ENCODE measurements at places on chromosomes 1 and 21. TPM values are rescaled to one million over a fixed set of nuclear protein-coding genes. Genes with fewer than 3 reads are reported as not detected.
A peak's percentile ranks its signal among the peaks of the same experiment; 100 is the strongest.

DNA sequence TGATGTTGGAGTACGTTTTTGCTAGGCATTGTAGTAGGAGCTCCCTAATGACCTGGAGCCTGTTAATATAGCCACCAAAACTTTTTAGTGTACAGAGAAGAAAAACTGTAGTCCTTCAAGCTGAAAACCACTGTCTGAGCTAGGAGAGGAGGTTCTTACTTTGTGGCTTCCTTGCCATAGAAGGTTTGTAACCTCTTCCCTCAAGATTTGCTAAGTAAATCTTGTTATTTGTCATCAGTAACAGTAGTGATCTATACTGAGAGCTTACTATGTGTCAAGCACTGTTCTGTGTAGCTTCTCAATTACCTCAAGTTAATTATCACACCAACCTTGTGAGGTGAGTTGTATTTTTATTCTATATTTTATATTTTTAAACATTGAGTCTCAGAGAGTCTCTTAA, 21.2 kb upstream of the LRRC8C start:
- no peak for DNase-seq

DNA sequence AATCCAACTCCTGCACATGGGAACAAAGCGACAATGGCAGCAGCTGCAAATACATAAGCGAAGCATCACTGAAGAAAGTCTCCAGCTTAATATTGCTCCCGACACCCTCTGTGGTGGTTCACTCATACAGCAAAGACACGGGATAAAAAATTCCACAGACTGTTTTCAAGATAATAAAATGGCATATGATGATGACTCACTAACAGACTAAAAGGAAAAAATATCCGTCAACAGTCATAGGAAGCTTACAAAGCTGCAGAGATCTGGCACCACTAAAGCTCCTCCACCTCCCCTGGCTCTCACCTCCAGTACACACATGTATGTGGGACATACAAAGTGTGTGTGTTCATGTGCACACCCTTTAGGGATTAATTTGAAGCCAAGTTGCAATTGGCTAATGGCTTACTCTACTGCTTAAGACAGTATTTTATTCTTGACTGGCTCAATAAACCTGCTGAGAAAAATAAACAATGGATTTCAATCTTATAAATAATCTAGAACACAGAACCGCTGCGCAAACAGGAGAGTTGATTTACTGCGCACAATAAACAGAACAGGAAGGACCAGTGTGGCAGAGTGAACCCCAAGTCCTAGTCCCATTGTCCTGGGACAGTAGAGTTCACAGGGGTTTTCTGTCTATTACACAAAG, 94.4 kb downstream of the SLC45A1 start:
- peak; percentile 24 for DNase-seq

GFI1 gene
- not detected for total RNA-seq

GRCh38 chr1:53677486-53677885, 61.5 kb downstream of the GLIS1 start:
- DNase-seq: no peak

- DNase-seq: no peak
These were observed 408 bp downstream of the ESRRG start for GRCh38 chr1:216722821-216723220.

GRCh38 chr1:55313903-55314302, 98.7 kb upstream of the USP24 start:
- no peak for DNase-seq

- no peak for DNase-seq
These were observed 10.4 kb downstream of the FBXO2 start for GRCh38 chr1:11643782-11644181.

SORT1 gene
- 48.2 TPM for total RNA-seq

DNA sequence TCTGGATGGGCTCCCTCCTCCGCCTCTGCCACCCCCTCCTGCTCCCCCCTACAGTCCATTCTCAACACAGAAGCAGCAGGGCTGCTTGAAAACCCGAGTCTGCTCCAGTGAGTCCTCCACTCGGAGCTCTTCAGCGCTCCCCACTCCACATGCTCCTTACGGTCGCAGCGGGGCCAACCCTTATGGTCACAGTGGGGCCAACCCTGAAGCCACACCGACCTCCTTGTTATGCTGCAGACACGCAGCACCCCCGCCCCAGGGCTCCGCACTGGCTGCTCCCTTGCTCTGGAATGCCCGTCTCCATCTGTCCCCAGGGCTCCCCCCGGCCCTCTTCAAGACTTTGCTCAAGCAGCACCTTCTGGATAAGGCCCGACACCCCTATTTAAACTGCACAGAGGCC, 22.6 kb downstream of the GPR157 start:
- no peak for DNase-seq

GCSAML gene
- under 0.01 TPM for total RNA-seq

DNA sequence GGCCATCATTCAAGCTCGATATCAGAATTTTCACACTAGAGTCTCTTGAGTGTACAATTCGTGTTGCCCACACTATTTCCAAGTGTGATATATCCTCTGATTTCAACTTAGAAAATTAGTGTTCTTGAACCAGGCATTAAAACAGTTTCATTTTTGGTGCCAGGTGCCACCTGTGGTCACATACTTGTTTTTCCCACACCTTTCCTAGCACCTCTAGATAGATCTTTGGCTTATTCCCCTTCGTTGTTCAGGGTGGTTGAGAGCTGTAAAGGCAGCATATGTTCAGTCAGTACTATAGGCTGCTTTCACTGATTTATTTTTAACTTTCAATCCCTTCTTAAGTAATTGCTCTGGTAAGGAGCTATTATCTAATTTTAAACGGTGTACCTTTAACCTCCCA, 131.1 kb downstream of the NEK7 start:
- DNase-seq: no peak

DNA sequence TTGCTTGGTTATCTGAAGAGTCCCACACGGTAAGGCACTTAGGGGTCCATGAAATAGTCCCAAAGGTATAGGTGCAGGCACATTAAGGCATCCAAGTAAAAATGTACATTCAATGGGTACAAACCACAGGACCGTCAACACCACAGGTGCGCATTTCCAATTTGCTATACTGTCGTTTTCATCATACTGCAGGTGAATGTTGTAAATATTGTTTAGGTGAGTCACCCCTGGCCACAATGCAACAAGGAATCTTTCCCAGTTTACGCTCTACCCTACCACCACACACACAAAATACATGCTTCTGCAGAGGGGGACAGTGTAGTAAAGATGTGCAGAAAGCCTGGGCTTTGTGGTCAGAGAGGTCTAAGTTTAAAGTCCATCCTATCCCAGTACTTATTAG, 13.7 kb downstream of the CADM3 start:
- no peak for DNase-seq

DNA sequence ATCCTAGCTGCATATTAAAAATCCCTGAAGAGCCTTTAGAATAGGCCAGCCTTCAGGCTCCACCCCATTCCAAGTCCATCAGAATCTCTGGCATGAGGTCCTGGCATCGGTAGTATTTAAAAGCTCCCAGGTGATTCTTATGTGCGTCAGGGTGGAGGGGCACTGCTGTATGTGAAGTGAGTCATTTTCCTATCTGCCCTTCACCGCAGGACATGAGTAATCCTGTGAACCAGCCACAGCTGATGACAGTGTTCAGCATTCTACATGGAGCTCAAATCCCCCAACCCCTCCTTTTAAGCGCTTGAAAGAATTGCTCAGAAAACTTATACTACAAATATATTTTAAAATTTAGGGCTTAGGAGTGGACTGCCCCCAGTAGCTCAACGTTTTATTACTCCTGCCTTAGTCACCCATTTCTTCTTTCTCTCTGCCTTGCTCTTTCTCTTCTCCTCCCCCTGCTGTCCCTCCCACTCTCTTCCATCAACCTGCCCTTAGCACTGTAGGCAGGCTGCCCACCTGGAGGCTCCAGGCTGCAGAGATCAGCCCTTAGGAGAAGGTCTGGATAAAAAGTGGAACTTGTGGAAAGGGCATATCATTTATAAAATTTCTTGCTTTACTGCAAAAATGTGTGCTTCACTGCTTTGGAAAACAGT, 73.8 kb upstream of the ZNF281 start:
- DNase-seq: no peak

DNA sequence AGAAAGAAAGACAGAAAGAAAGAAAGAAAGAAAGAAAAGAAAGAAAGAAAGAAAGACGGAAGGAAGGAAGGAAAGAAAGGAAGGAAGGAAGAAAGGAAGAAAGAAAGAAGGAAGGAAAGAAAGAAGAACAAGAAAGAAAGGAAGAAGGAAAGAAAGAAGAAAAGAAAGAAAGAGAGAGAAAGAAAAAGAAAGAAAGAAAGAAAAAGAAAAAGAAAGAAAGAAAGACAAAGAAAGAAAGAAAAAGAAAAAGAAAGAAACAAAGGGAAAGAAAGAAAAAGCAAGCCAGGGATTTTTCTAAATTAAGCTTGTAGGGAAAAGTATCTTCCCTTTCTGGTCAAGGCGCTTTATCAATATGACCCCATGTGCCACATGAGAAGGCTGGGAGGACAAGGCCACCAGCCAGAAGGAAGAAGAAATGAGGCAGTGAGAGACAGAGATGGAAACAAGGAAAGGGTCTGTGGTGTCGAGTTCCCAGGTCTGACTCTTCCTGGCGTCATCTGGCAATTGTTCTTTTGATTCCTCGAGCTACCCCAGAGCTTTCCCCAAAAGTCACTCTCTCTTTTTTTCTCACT, 88.4 kb upstream of the LPGAT1 start:
- DNase-seq: no peak

- no peak for DNase-seq
These were observed 15.2 kb upstream of the KDM4A start for GRCh38 chr1:43634721-43635120.

TTC34 gene
- total RNA-seq: 0.16 TPM

Data from occipital lobe (tissue), 3 donors.